Stimulated activated CD8-positive, alpha-beta memory T cell treated with anti-CD3 and anti-CD28 coated beads, Interleukin-2, amount 100 ng/mL, for 1 hour (primary cell): ENCODE measurements at places on chromosomes 5 and 9.

GRCh38 chr9:97109194-97109811 lies 70.4 kb upstream of the CTSV start:
- no peak for DNase-seq

DNA sequence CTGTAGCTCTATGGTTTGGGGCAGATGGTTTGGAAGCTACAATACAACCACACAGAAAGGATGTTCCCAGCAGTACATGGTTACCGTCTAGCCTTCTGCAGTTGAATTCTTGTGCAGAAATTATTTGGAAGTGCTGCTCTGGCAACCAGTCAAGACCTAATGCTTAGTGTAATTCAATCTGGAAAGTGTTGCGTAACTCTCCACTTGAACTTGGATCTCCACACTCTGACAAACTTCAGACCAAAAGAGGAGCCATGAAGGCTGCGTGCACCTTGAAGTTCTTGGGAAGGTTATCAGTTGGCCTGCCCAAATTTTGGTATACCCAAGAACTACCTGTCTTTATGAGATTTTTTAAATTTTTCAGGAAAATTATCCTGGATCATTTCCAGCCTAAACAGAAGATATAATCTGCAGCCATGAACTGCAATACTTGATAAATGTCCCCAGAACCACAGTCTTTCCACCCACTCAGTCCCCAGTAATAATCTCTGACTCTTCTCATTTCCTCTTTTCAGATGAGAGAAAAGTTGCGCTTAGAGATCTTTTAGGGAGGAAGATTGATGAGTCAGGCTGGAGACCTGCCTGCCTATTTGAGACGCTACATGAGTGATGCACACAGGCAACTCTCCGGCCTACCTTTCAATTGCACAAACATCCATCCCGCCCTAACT lies 159.9 kb downstream of the FANCC start:
- DNase-seq = no peak

DNA sequence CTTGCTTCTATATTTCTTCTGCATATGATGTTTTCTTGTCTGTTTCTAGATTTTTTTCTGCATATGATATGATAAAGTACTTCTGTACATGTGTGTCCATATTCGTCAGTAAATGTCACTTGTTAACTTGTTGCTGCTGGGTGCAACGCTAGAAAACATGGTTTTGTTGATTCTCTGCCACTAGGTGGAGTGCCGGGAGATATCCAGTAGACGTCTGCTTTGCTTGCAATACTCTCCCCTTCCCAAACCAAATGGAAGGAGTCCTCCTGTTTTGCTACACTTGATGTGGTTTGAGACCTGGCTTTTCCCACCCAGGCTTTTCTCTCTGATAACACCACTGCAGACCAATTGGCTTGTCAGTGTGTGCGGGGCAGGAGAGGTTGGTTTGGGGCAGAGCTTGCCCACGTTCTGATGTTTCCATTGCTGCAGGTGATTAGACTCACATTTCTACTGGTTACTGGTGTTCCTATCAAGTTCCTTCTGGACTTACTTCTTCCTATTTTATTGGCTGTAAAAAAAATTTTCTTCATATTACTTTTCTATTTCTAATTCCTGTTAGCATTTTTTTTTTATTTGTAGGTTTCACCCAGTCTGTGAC lies 900.0 kb upstream of the CDH10 start:
- no peak for DNase-seq

GRCh38 chr9:123485216-123485615 lies 129.2 kb downstream of the CRB2 start:
- no peak for DNase-seq

DNA sequence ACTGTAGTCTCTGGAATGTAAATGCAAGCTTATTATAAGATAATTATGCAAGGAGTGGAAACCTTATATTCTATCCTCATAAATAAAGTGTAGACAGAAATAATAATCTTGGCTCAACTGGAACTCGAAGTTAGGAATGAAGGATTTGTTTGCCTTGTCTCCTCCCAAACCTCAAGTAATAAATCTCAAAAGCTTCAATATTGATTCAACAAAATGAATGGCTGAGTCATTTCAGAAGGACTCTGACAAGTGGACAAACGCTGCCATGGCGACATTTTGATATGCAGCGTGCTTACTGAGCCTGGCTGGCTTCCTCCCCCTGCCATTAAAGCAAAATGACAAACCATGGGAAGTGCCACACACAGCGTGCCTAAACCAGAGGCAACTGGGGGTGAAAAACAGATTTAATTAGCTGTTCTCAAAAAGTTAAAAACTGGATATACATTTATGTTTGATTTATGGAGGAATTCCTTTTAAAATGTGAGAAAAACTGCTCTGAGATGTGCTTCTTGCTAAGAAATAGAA lies 10.5 kb upstream of the ADGRV1 start:
- DNase-seq = no peak

- no peak for DNase-seq
These were observed 201.7 kb downstream of the KDM4C start for GRCh38 chr9:6959270-6960000.

DNA sequence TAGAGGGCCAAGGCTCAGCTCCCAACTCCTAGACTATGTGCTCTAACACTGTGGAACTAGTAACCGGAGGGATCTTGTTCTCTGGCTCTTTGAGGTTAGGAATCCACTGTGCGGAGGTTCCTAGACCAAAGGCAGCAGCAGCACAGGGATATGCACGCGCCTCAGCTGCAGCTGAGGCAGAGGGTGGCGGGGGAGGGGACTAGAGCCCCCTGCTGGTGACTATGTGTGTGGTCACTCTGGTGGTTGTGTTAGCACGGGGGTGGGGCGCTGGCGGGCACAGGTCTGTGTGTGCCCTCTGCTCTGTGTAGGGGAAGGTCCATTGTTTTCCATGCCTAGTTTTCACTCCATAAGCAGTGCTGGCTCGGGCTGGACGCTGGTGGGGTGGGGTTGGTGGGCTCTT lies 458.0 kb upstream of the IZUMO3 start:
- no peak for DNase-seq

DNA sequence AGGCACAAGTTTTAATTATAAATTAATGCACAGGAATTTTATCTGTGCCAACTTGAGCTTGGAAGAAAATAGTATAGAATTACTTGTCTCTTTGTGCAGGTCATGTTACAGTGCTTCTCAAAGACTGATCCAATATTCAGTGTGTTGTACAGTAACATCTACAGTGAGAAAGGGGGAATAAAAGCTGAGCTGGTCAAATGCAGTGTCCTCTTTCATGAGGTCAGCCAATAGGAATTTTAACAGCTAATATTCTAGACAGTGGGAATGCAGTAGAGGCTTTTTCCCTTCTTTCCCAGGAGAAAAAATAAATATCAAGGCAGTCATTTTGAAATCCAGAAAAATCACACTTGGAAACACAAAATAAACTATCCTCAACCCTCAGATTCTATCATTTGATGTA lies 95.7 kb upstream of the ITGA1 start:
- no peak for DNase-seq

GRCh38 chr5:153816870-153817269 lies 221.8 kb downstream of the FAM114A2 start:
- no peak for DNase-seq
